ENCODE measurements at places on chromosomes 3 and 15. TPM values are rescaled to one million over a fixed set of nuclear protein-coding genes. Genes with fewer than 3 reads are reported as not detected.

Gene PLS1
- total RNA-seq: 418 TPM

DNA sequence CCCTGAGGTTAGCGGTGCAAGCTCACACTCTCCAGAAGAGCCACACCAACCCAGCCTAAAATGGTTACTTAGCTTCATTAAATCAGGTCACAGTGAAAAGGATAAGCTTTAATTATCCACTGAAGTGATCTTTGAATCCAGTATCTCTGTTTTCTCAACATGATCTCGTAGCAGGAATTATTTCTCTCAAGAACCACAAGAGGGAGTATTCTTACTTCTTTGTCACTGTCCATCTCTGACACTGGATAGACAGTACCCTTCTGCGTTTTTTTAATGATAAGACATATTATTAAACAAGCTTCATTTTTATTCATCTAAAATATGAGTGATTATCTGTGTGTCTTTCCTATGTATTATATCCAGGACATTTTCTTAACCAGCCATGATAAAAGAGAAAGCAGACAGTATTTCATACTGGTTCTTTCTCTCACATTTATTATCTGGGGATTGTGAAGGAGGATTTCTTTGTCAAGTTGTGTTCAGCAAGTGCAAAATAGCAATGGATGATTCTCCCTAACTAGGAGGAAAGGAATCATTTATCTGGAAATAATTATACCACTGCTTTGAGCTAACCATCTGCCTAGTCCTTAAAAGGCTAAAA, 105.4 kb upstream of the CCDC54 start:
- H3K4me3 ChIP-seq: no peak overlapping the region
- no peaks in the 10 kb centered on the region for H3K36me3 ChIP-seq
- H3K27me3 ChIP-seq: no peaks in the 10 kb centered on the region
- no peaks in the 10 kb centered on the region for H3K4me1 ChIP-seq

GRCh38 chr3:191399918-191400317, 61.0 kb upstream of the PYDC2 start:
- no peaks in the 10 kb centered on the region for H3K36me3 ChIP-seq
- H3K4me1 ChIP-seq: no peaks in the 10 kb centered on the region
- H3K4me3 ChIP-seq: no peak overlapping the region
- no peak overlapping the region for H3K27ac ChIP-seq
- no peaks in the 10 kb centered on the region for H3K27me3 ChIP-seq
- DNase-seq: no peak

DNA sequence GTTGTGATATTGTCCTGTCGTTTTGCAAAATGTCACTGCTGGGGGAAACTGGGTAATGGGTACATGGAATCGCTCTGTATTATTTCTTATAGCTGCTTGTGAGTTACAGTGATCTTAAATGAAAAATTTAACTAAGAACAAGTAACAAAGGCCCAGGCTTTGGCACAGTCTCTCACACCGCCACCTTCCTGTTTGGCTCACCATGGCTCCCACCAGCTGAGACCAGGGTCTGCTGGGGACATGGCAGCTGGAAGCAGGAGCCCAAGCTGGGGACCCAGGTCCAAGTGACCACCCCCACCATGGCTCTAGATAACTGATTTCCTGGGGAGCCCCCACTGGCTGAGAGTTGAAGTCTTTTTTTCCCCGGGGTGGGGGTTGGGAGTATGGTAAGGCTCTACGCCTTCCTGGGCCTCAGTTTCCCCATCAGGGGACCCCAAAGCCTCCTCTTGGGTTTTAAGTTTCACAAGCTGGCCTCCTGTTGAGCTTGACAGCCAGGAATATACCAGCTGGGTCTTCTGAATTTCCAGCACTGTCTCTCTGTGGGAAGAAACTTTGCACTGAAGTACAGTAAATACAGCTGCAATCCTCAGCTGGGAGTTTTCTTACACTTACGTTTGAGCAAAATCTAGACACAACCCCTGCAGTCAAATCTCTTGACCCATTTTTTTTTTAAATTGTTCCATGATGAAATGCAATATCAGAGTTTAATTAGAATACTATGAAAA, 26.1 kb downstream of the ABTB1 start:
- H3K27ac ChIP-seq: peak overlapping the region; percentile 70
- H3K27me3 ChIP-seq: no peaks in the 10 kb centered on the region
- H3K4me1 ChIP-seq: peaks cover 7% of the 10 kb centered on the region
- no peaks in the 10 kb centered on the region for H3K36me3 ChIP-seq

DNA sequence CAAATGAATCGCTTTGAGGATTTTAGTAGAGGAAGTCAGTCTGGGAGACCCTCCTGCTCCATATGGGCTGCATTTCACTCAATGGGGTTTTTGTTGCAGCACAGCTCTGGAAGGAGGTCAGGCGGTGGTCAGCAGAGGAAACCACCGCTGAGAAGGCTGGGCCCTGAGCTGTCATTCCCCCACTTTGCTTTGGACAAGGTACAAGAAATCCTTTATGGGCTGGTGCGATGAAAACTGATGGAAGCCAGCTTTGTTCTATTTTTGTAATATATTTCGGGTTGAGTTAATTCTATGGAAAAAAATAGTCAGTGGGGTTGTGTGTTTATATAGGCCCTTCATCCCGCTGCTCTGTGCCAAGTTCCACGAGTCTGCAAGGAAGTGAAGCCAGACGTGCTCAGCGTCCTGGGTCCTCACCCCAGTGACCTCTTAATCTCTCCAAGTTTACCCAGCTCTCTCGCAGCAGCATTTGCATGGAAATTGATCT, 157.1 kb upstream of the TMC3 start:
- no peaks in the 10 kb centered on the region for H3K4me1 ChIP-seq
- no peak overlapping the region for H3K4me3 ChIP-seq
- H3K36me3 ChIP-seq: no peaks in the 10 kb centered on the region
- no peak overlapping the region for H3K27ac ChIP-seq

- H3K36me3 ChIP-seq: no peaks in the 10 kb centered on the region
- peak; percentile 21 for DNase-seq
- no peak overlapping the region for H3K4me3 ChIP-seq
- no peaks in the 10 kb centered on the region for H3K27me3 ChIP-seq
Observed at GRCh38 chr3:10666621-10667020, 149.4 kb upstream of the SLC6A11 start.

DNA sequence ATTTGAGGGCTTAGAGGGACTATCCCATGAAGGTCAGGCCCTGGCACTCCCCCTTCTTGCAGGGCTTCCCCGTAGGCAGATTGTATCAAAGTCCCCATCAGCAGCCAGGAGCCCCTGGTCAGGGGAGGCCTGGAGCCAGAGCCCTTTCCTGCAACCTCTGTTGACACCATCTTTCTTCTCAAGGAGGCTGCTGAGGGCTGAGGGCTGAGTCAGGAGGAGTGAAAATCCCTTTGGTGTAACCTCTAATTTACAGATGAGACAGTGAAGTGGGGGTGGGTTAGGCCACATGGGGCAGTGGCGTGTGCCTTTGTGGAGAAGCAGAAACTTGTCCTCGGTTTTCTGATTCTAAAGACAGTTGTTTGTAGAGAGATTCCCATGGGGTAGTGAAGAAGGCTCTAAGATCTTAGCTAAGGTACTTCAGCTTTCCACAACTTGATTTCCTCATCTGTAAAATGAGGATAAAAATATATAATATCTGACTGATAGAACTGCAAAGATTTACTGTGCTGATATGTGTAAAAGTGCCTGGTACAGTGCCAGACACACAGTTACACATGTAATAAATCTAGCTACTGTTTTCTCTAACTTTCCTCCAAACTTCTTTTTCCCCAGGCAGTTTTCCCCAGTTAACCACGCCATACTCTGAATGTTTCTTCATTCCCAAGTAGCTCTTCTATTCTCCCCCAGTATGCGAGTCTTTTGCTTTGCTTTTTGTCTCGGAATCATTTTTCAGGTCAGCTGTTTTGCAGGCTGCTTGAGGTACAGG, 249.4 kb upstream of the TPM1 start:
- no peak overlapping the region for H3K4me3 ChIP-seq
- H3K36me3 ChIP-seq: no peaks in the 10 kb centered on the region
- DNase-seq: no peak
- no peaks in the 10 kb centered on the region for H3K4me1 ChIP-seq
